Activated T-helper 1 cell treated with Interleukin-2 at 50 U/mL for 16 hours (primary cell): ENCODE measurements at places on chromosomes 5 and 9.

DNA sequence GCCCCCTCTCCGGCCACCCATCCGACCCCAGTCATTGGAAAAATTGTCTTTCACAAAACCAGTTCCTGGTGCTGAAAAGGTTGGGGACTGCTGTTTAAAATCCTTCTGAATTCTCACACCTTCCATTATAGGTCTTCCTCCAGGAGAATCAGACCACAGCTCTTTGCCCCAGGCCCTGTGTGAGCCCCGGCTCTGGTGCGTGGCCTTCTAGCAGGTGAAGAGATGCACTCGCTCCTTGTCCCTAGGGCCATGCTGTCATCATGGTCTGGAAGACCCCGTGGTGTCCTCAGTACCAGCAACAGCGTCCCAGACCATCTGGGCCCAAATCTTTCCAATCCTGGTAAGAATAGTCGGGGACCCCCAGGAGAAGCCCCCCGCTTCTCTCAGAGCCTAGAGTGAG lies 95.2 kb downstream of the DAP start:
- no peak for DNase-seq

DNA sequence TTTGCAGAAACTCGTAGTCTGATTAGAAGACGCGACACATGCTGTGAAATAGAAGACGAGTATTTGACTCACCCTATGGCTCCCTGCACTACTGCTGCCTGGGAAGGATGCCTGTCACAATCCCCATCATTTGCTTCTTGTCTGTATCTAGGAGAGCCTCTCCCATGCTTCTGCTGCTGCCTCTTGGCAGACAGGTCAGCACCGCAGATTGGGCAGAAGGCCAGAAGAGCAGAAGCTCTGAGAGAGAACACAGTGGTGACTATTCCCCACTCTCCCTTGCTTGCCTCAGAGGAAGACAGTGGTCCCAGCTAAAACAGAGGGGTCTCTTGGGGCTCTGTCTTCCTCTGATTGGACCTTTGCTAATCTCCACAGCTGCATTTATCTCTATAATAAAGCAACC lies 84.0 kb upstream of the SMIM32 start:
- DNase-seq, result no peak

DNA sequence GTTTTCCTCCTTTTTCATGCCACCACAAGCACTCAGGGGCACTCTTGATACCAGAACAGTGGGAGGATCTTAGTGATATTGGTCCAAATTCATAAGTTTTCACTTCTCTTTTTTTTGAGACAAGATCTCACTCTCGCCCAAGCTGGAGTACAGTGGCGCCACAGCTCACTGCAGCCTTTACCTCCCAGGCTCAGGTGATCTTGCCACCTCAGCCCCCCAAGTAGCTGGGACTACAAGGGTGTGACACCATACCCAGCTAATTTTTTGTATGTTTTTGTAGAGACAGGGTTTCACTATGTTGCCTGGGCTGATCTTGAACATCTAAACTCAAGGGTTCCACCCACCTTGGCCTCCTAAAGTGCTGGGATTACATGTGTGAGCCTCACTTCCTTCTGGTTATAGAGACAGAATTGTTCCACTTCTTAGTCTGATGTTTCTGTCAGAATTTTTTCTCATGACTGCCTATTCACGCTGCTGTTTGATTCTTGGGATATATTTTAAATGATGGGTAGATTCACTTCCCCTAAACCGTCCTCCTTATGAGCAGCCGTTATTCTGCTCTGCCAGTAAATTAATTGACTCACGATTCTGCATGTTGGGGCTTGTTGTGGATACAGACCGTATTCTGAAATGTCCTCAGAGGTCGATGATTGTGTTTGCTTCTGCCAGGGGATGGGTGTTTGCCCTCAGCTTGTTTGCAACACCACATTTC lies 30.8 kb downstream of the MTAP start:
- no peak for DNase-seq

DNA sequence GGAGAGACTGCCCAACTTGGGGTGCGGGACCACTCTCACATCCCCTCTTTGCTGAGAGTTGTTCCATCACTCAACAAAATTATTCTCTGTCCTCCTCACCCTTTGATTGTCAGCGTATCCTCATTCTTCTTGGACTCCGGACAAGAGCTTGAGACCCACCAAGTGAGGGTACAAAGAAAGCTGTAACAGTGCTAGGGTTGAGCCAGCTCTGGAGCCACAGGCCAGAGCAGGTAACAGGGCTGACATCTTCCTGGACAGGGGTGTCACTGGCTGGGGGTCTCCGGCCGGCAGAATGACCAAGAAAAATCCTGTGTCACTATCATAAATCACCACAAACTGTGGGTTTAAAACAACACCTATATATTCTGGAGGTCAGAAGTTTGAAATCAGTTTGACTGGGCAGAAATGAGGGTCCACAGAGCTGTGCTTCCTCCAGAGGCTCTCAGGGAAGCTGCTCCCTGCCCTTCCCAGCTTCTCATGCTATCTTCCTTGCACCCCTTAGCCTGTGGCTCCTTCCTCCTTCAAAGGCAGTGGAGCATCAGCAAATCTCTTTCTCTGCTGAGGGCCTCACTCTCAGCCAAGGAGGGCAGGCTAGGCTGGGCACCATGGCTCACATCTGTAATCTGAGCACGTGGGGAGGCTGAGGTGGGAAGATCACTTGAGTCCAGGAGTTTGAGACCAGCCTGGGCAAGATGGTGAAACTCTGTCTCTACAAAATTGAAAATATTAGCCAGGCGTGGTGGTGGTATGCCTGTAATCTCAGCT lies 4.1 kb upstream of the BBLN start:
- DNase-seq, result no peak

DNA sequence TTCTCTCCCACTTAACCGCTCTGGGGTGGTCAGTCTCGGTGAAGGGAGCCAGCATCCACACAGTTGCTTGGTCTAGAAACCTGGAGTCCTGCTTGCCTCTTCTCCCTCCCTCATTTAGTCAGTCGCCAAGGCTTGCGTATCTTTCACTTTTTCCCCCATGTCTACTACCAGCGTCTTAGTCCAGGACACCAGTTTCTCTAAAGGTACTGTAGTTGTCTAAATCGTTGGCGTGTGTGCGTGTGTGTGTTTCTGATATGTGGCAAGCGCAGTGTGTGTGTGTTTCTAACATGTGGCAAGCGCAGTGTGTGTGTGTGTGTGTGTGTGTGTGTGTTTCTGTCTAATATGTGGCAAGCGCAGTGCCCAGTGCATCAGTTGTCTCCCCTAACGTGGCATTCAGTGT lies 641 bp downstream of the ATP6V1G1 start:
- DNase-seq, result no peak

- DNase-seq, result no peak
These were observed 1.3 kb downstream of the BRD3 start for GRCh38 chr9:134066526-134066912.

DNA sequence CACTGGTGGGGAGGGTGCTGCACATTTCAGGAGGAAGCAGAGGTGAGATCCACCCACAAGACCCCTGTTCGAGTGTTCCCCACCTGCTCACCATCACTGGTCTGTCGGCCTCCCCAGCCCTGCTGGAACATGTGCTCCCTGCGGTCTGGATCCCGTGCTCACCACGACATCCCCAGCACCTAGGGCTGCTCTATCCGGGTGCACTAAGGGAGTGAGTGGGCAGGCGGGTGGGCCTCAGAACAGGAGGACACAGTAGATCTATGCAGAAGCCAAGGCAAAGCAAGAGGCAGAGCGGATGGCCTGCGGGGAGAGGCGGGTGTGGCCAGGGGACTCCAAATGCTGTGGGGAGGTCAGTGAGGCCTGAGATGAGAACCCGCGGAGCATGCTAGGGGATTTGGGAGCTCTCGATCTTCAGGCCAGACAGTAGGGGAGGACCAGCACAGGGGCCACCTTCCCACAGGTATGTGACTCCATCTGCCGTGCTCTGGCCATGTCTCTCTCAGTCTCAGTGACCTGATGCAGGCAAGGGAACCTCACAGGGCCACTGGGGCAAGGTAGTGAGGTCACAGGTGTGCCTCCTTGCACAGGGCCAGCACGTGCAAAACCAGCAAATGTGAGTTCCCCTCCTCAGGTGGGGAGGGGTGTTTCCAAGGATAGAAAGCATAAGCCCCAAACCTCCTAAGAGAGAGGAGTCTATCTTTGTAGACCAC lies 134.2 kb downstream of the ZNF354C start:
- no peak for DNase-seq

DNA sequence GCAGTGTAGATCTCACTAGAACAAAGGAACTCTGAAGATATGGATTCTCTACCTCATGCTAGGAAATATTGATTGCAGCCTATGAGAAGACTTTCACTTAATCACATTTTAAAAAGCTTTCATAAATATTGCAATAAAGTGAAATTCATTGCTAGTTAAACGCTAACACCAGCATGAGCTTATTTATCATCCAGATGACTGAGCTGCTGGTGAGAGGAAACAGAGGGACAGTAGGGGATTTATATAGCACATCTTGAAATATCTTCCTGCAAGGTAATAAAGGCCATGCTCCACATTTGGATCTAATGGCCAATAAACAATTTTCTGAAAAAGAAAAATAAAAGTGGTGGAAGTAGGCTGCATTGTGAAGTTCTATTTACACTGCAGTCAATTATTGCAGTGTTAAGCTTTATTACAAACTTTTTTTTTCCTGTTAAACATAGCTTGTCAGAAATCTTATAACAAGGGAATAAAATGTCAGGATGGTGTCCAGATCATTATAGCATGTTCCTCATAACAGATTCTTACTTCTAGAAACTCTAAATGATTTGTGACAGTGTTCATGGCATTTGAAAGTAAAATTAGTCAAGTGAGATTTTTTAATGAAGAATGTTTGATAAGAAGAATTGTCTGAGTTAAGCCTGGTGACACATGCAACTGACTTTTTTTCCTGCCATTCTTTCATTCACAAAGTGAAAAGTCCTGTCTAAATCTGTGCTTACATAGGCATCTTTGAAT lies 342.6 kb downstream of the DMAC1 start:
- DNase-seq, result no peak

- no peak for DNase-seq
These were observed 16.8 kb downstream of the AFAP1L1 start for GRCh38 chr5:149288436-149288835.

DNA sequence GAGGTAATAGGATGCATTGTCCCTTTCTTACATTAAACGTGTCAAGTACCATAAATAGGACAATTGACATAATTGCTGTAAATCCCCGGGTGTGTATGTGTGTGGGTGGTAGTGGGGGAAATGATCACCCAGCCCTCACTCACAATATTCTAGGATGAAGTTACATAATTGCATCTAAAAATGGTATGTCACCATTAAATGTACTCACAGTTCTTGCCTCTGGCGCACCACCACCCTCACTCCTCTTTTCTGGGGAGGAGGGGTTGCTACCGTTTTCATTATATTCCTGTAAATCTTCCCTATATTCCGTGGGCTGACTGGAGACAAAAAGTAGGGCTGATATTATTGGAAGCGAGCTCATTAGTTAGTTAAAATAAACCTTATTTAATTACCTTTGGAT lies 563.8 kb downstream of the TLR4 start:
- DNase-seq, result no peak
